Stimulated activated CD4-positive, alpha-beta T cell treated with anti-CD3 and anti-CD28 coated beads, Interleukin-15, amount 100 ng/mL, for 1 hour (primary cell): ENCODE measurements at places on chromosomes 5 and 9.

DNA sequence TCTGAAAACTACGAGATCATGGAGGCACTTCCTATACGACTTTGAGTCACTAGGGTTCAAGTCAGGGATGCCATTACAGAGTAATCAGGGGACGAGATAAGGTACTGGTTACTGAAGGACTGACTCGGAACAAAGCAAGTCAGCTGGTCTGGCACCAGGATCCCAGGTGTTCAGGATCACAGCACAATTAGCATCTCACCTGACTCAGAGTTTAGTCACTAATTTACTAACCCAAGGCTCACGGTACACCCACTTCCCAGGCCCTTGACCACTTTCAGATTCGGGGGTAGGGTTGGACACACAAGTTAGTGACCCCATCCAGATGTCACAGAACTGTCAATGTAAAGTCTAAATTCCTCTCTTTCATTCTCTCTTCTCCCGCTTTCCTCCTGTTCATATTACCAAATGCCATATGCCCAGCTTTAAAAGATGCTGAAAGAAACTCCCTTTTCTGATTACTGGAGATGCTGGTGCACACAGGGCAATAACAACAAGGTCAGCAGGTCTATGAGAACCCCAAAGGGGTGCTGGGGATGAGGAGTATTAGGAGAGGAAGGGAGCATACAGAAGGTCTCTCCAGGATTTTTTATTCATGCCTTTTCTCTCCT, 657.8 kb downstream of the TLE1 start:
- DNase-seq, result no peak

GRCh38 chr5:157473383-157474320, 13.6 kb downstream of the NIPAL4 start:
- no peak for DNase-seq

GRCh38 chr5:96072138-96072790, 110.6 kb upstream of the ELL2 start:
- no peak for DNase-seq

DNA sequence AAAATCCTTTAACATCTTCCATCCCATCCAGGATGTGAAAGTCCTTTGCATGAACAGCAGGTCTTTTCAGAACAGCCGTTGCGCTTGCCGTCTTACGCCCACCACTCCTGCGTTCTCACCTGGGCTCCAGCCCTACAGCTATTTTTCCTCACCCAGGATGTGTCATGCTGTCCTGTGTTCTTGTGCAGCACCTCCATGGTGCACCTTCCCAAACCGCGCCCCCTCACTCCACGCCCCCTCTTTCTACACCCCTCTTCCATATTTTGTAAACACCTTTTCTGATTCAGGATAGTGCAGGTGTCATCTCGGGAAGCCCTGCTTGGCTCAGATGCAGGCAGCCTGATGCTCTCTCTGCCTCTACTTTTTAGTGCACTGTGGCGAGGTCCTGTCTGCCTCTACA, 18.4 kb downstream of the CAMK4 start:
- no peak for DNase-seq

GRCh38 chr5:42837601-42838000, 25.9 kb upstream of the SELENOP start:
- DNase-seq, result no peak

DNA sequence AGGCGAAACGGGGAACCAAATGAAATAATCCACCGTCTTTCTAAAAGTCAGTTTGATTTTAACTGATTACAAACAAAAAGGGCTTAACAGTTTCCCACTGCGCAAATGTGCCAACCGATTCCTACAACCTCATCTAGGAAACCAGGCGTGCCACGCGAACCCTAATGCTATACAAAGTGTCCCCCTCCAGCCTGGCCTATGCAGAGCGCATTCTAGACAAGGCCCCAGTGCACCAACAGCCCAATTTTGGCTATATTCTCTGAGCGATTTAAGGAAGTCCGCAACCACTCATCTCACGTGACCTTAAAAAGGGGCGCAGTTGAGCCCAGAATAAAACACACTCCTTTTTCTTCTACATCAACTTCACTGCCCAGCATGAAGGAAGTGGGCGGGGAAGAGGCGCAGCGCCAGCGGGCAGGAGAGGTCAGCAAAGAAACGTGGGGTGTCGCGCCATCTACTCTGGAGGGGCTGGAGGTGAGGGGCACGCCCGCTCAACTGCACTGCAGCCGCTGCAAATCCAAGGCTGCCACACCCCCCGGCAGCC, 779 bp downstream of the FAM13B start:
- peak; percentile 24 for DNase-seq

DNA sequence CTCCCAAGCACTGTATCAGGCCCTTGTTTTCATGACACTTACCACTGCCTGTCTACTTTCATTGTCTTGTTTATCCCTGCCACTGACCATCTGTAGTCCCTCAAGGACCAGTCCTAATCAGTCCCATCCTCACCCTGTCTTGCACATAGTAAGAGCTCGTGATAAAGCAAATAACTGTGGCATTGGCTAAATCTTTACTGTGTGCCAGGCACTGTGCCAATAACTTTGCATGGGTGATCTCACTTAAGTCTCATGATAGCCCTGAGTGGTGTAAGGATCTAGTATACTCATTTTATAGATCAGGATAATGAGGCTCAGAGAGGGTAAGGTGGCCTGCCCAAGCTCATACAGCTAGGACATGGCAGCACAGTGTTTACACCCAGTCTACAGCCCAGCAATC, 5.6 kb downstream of the CDX1 start:
- no peak for DNase-seq

GRCh38 chr9:102507044-102507687, 488.0 kb upstream of the CYLC2 start:
- DNase-seq, result no peak

GRCh38 chr5:73119451-73120157, 771 bp upstream of the TMEM171 start:
- DNase-seq, result no peak

DNA sequence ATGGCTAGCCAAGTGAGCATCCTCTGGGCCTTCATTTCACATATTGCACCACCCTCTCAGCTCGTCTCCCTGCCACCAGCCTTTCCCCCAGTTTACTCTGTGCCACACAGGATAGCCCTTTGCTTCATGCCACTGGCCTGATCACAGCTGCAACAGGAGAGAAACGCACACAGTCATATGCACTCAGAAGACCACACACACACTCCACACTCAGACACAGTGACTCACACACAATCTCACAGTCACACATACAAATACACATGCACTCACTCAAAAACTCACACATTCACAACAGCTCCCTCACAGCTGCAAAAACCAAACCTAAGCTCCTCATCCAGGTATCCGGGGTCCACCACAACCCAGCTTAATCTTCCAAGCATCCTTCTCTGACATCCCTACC, 38.7 kb downstream of the TTC39B start:
- DNase-seq, result no peak

- no peak for DNase-seq
These were observed 13.1 kb downstream of the LOX start for GRCh38 chr5:122064992-122065391.

- no peak for DNase-seq
These were observed 981.7 kb downstream of the NR2F1-AS1 start for GRCh38 chr5:92599217-92599810.

DNA sequence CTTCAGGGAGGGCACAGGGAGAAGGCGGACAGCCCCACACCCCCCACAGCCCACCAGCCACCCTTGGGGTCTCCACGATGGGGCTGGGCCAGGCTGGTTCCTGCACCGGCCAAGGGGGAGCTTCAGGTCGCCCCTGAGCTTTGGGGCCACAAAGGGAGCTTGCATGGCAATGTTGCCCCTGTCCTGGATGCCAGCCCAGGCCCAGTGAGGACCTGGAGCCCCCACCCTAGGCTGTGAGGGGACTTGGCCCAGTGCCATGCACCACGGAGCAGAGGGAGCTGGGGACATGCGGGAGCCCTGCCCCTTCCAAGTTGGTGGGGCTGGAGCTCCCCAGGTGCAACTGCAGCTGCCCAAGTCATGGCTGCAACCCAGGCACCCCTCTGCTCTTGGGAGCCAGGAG, 18.4 kb downstream of the TMEM38B start:
- DNase-seq, result no peak

DNA sequence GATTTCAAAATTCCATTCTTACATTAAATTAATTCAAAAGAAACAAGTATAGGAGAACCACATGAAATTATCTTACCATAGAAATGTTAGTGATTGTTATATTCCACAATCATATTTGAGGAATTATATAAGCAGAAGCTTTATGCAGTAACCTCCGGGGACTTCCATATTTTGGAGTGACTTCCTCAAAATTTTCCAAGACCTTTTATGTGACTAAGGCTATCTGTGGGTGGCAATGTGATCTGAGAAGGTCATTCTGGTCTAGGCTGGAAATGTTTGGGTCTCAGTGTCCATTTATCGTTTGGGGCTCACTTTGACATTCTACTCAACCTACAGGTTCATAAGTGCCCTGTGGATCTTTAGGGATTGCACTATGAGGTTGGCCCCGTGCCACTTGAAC, 776.6 kb downstream of the CDH12 start:
- no peak for DNase-seq

GRCh38 chr9:90966480-90967144, 165.0 kb downstream of the SYK start:
- no peak for DNase-seq

GRCh38 chr5:152649609-152650008, 244.5 kb upstream of the NMUR2 start:
- no peak for DNase-seq

DNA sequence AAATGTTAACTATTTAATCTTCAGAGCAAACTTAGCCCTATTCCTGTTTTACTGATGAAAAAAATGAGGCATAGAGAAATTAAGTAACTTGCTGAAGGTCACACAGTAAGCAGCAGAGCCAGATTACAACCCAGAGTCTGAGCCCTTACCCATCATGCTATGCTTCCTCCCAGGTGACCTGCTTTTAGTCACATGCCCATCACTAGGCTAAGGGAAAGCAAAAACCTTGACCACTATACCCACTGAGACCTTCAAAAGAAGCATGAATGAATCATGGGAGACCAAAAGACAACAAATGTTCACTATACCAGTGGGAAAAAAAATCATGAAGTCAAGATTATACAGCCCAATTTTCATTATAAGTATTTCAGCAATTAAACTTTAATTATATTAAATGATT, 5.3 kb upstream of the HAUS6 start:
- DNase-seq, result no peak

- DNase-seq, result no peak
These were observed 36.3 kb downstream of the ADAMTS19 start for GRCh38 chr5:129496421-129496820.

DNA sequence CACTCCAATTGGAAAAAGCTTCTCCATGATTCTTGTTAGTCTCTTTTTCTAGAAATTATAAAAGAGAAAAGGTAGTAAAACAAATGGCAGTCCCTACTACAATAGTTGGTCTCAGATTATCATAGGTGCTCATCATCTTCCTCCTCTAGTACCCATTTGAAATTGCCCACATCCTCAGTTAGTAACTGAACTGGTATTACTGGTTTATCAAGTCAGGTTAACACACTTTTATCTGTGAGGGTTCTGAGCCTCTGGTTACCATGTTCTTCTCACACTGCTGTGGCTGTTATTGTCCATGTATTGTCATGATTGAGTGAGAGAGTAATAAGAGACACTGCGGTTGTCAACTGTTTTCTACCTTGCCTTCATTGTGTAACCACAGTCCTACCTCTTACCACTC, 901.7 kb downstream of the TLE1 start:
- no peak for DNase-seq

- DNase-seq, result no peak
These were observed 225.1 kb downstream of the PDZD2 start for GRCh38 chr5:31863991-31864411.

DNA sequence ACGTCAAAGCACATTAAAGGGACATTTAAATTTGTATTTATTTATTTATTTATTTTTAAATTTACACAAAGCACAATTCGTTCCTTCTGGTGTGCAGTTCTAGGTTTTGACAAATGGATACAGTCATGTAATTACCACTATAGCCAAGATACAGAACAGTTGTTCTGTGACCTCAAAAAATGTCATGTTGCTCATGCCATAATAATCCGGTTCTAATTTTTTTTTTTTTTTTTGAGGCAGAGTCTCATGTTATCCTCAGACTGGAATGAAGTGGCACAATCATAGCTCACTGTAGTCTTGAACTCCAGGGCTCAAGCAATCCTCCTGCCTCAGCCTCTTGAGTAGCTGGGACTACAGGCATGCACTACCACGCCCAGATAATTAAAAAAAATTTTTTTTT, 7.8 kb downstream of the IGFBPL1 start:
- DNase-seq, result no peak

GRCh38 chr5:116502616-116503015, 72.0 kb downstream of the SEMA6A start:
- no peak for DNase-seq

DNA sequence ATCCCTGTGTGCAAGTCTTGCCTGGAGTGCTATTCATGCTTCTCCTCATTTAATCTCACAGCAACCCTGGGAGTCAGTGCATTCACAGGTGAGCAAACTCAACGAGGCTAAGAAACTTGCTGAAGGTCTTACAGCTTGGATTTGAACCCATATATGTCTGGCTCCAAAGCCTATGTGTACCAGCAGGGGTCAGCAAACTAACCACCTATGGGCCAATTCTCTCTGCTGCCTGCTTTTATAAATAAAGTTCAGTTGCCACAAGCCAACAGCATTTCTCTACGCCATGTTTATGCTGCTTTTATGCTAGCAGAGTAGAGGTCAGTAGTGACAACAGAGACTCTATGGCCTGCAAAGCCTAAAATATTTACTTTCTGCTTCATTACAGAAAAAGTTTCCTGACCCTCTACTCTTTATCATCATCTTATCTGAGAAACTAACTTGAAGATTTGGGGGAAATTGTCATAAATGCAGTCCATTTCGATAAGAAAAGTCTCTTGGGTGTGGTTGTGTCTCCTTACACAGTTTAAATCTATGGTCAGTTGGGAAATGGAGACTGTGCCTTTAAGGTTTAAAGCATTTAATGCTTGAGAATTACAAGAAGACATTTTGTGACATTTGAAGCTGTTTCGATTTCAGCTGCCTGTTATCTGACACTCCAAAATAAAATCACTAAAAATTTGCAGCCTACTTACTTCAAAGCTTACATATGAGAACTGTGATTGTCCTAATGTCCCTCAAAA, 137.7 kb downstream of the PRELID2 start:
- DNase-seq, result no peak
